ENCODE measurements at places on chromosomes 2 and 18. TPM values are rescaled to one million over a fixed set of nuclear protein-coding genes. Genes with fewer than 3 reads are reported as not detected.

The GMPPA gene
- 56.4 TPM for total RNA-seq

The PLCD4 gene
- 11.8 TPM for total RNA-seq

The BOLL gene
- not detected for total RNA-seq

The MYO1B gene
- 109 TPM for total RNA-seq

The IL1RL2 gene
- 2.3 TPM for total RNA-seq

The TSN gene
- total RNA-seq: 42.7 TPM

The EMILIN2 gene
- total RNA-seq: 16.3 TPM

The CCDC102B gene
- 18.2 TPM for total RNA-seq

The HAAO gene
- total RNA-seq: 6.3 TPM

The ANKRD30B gene
- total RNA-seq: 0.50 TPM

The MZT2A gene
- total RNA-seq: 66.8 TPM

The SFTPB gene
- not detected for total RNA-seq

The COL4A3 gene
- 0.17 TPM for total RNA-seq

The TFPI gene
- 135 TPM for total RNA-seq

The OR6B2 gene
- total RNA-seq: not detected

The RAB11FIP5 gene
- 70.5 TPM for total RNA-seq

The MEIS1 gene
- 127 TPM for total RNA-seq

The KIAA2012 gene
- total RNA-seq: 0.17 TPM

The SP140 gene
- 0.87 TPM for total RNA-seq

The SLC5A7 gene
- total RNA-seq: not detected

The FKBP7 gene
- 49.9 TPM for total RNA-seq

The NR4A2 gene
- 0.33 TPM for total RNA-seq

The MAP3K19 gene
- total RNA-seq: not detected

The ZEB2 gene
- 79.4 TPM for total RNA-seq

The RGPD4 gene
- not detected for total RNA-seq

The NPPC gene
- total RNA-seq: not detected

The FBXO36 gene
- 2.5 TPM for total RNA-seq

The UBXN2A gene
- 13.5 TPM for total RNA-seq

The PLEKHA3 gene
- total RNA-seq: 4.8 TPM

The SCN3A gene
- 1.3 TPM for total RNA-seq

The CYBRD1 gene
- 497 TPM for total RNA-seq

The CDH19 gene
- not detected for total RNA-seq

All from smooth muscle cell of trachea (primary cell).